Lower leg skin (tissue), 4 donors: ENCODE measurements at places on chromosomes 2 and 18. TPM values are rescaled to one million over a fixed set of nuclear protein-coding genes. Genes with fewer than 3 reads are reported as not detected.

DNA sequence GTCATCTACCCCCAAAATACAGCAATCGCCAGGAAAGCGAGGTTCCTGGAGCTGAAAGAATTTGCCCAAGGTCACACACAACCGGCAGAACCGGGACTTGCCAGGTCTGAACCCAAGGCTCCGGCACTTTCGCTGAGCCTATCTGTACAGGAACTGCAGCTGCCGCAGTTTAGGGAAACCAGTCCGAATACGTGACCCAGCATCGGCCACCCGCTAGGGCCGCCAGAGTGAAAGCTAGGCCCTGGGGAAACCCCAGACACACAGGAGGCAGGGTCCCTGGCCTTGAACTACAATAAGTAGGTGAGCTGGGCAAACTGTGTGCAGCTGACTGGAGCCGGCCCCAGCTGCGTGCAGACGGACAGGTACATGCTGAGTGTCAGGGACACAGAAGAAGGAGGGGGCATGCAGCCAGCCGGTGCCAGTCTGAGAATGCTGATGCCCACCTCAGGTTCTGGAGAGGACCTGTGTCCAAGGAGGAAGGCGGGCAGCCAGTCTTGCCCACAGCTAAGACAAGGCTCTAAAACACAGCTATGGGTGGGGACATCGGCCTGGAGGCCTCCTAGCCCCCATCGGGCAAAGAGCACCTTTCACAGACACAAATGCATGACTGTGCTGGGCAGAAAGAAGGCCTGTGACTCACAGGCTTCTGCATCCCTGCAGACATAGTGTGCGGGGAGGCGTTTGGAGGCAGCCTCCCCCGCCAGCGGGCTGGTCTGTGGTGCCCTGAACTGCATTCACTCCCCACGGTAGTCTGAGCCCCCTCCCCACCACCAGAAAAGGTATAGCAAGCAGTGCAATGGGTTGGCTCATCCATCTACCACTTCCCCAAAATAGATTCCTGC lies 107.4 kb upstream of the ID2 start:
- DNase-seq: peak; percentile 81

GRCh38 chr2:176160986-176161824 lies 4.1 kb downstream of the HOXD3 start:
- peak; percentile 76 for DNase-seq

GRCh38 chr2:147331790-147332419 lies 512.9 kb upstream of the ACVR2A start:
- no peak for DNase-seq

DNA sequence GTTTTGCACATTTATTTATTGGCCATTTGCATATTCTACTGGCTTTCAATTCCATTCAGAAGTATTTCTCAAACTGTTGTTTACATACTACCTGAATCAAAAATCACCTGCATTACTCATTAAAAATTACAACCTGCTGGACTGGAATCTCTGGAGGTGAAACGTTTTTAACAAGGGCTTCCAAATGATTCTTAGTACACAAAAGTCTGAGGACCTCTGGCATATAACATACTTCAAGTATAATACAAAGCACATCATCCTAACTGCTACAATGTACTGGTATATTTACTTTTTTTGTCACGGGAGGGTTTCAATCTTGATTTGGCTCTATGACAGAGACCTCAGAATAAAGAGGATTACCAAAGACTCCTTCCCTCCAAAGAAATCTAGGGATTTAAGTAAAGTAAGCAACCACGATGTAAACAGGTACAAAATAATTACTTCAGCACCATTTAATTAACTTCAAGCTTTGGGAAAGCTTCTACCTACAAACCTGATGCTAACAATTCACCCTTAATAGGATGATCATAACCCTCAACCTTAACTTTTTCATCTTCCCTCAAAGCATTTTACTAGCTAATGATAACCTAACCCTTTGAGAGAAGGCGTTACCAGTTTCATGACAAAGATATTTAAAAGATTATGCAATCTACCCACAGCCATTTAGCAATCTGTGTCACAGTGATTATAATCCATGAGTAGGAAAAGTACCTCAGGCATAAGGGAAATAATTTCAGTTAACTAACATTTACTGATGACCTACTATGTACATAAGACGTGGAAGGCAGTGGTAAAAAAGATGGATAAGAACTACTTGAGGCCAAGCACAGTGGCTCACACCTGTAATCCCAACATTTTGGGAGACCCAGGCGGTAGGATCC lies 24.7 kb downstream of the ATAD2B start:
- DNase-seq: no peak

DNA sequence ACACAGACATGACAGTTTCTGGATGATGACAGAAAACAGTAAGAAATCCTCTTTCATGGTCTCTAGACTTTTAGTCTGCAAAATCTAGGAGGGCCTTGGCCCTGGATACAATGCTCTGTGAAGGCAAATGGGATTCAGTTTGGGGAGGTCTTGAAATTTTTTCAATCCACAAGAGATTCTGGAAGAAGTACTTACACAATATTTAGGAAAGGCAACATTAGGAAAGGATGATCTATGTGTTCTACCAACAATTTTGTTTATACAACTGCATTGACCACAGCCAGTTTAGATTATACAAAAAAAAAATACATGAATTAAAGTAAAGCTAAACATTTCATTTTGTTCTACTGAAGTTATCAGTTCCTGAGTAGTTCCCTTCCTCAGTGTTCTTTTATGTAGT lies 208.0 kb downstream of the SRBD1 start:
- no peak for DNase-seq

DNA sequence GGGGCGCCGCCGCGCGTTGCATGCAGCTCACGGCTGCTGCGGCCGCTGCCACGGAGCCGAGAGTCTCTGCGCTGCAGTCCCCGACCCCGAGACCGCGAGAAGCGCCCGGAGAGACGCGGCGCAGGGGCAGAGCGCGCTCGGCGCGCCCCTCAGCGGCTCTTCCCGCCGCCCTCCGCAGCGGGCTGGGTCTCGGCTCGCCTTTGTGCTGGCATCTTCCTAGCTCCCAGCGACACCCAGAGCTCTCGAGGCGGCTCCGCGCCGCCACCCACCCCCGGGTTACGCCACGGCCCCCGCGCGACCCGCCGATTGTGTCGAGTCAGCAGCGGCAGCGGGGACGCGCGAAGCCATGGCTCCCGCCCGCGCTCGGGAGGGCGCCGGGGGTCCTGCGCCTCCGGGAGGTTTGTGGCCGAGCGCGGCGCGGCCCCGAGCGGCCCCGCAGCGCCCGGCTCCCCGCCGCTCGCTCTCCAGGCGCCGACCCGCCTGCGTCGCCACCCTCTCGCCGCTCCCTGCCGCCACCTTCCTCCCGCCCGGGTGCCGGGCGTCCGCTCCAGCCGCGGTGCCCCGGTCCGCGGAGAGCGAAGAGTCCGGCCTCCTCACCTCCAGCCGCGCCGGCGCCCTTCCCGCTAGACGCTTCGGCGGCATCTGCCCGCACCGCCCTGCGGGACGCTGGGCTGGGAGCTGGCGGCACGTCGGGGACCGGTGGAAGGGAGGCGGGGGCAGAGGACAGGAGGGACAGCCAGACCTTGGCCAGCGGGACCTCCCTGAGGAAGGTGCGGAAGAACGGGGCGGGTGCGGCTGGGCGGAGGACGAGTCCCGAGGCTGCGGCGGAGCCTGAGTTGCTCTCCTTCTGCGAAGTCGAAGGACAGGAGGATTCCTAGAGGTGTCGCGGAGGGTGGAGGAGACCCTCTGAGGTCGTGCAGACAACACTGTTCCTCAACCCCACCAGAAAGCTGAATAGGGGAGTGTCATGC lies 46.3 kb upstream of the CCDC150 start:
- DNase-seq: no peak

- DNase-seq: no peak
These were observed 89.4 kb downstream of the RNF152 start for GRCh38 chr18:61803393-61803792.

DNA sequence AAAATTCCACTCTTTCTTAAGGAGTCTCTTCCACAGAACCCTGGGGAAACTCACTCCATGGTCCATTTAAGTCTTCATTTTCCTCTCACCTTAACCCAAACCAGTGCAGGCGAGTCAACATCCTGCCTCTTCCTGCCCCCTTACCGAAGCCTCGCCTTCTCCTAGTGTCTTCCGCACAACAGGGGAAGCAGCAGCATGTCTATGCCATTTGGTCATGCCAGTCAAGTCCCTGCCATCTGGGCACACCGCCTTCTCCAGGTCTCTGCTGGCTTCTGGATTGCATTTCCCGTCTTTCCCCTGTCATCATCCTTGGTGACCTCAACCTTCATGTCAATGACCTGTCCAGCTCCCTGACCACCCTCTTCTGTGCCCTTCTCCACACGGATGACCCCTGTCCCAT lies 77.3 kb upstream of the FZD7 start:
- no peak for DNase-seq

GRCh38 chr2:174882416-174882815 lies 118.1 kb upstream of the CHRNA1 start:
- no peak for DNase-seq

DNA sequence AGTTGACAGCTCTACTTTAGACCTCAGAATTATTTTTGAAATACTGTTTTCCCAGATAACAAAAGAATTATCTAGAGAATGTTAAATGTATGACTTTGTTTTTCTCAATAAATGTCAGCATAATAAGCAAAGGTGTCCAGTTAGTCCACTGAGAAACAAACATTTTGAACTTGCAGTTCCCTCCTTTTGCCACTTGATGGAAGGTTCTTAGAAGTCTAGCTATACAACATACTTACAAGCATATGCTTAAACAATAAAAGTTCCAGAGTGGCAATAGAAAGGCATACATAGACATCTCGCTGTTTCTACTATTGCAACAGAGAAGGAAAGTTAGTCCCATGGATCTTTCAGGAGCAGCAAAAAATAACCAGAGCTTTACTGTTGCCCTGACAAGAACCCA lies 11.8 kb downstream of the NDUFA10 start:
- DNase-seq: no peak

DNA sequence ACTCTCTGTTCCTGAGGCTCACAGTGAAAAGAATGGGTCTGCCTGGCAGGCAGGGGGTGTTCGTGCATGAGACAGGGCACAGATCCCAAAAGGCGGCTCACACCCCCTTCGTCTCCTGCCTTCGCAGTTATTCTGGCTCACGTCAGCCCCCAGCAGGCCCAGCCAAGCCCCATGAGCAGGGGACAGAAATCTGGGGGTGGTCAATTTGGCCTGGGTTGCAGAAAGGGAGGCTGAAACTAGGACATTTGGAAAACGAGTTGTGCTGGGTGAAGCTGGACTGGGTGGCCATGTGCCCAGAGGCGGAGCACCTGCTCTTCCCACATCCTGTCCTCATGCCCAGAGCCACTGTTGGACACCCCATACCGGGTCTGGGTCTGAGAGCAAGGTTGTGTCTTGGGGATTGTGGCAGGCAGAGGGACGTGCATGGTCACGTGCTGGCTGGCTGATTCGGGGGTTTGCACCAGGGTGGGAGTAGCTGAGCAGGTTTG lies 99.0 kb upstream of the MCFD2 start:
- no peak for DNase-seq

GRCh38 chr2:189199797-189200196 lies 20.2 kb upstream of the COL5A2 start:
- no peak for DNase-seq

The PID1 gene
- 9.5 TPM for total RNA-seq

The CRYGD gene
- total RNA-seq: not detected

The SCYGR7 gene
- 18.7 TPM for total RNA-seq

The SCTR gene
- total RNA-seq: not detected

The CKAP2L gene
- 1.2 TPM for total RNA-seq

The DSEL gene
- 2.9 TPM for total RNA-seq

The DPP4 gene
- total RNA-seq: 5.8 TPM

The CARF gene
- 9.5 TPM for total RNA-seq
